ENCODE measurements at places on chromosomes 6 and 20.

GRCh38 chr6:19988555-19988954, 151.4 kb downstream of the ID4 start:
- no peak for DNase-seq

DNA sequence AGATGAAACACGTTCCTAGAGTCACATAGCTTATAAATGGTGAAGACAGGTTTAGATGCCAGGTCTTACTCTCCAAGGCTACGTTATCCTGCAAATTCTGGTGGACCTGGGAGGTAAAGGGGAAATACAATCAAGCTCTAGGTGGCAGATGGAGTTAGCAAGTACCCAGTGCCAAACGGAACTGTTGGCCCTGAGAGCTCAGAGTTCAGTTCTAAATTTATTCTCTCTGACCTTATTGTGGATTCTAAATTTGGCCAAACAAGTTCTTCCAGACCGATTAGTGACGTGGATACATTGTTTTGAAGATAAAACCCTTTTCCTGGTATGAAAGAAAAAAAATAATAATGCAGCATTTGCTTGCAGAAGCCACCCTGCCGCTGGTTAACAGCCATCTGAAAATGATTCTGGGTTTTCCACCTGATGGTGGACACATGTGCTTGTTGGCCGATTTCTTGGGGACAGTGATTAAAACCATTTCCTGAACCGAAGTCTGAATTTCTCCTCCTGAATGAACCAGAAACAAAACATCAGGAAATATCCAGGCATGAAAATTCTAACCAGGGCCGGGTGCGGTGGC, 32.5 kb downstream of the RIPOR3 start:
- DNase-seq = no peak

DNA sequence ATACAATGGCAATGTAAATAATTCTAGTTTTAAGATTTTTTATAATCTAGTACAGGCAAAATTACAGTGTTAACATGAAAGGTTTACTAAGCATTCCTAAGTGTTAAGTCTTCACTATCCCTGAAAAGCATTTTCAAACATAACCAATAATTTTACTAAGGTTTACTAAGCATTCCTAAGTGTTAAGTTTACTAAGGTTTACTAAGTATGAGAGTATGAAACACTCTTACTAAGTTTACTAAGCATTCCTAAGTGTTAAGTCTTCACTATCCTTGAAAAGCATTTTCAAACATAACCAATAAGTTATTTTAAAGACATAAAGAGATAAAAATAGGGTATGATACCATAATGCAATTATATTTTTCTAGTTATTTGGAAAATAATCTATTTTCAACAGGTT, 82.6 kb downstream of the PRSS35 start:
- DNase-seq = no peak

DNA sequence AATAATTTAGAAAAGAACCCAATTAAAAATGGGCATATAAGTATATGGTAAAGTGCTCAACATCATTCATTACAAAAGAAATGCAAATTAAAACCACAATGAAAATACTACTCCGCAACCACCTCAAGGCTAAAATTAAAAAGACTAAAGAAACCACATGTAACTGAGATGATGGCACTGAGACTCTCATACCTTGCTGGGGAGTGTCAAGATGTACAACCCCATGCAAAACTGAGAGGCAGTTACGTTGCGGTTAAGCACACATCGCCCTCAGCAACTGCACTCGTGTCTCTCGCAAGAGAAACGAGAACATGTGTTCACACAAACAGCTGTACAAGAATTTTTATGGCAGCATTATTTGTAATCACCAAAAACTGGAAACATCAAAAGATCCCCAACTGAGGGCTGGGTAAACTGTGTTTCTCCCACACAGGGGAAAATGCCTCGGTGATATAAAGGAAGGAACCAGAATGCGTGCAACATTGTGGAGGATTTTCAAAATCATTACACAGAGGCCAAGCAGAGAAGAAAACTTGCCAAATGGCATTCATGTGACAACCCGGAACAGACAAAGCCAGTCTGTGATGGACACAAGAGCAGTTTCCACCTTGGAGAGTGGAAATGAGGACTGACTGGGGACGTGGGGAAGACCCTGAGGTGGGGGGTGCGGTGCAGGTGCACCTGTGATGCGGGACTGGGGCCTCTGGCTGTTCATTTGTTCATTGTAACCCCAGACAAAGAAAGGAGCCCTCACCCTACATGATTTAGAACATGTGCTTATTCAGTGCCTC, 144.9 kb downstream of the WDR27 start:
- DNase-seq = no peak

DNA sequence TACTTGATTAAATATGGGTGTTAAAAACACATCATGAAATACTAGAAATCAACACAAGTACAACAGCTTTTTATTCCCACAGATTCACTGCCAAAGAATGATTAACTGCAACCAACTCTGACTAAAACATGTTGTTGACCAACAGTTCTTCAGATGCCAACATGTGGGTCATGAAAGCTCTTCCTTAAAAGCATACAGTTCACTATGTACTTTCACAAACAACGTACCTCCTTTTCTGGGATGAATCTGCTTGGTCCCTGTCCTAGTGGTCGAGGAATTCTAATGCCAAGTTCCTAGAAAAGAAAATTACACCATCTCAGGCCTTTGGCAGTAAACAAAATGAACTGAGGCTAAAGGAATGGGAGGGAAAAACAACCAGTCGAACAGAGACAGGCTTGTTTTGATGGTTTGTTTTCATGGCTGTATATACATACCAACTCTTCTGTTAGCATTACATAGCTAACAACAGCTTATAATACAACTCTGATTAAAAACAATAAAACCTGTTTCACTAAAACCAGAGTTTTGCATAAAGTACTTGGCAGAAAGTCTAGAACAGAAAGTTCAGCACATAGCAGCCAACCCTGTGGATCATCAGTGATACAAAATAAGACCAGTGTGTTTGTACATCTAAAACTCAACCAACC, 92.5 kb downstream of the SESN1 start:
- DNase-seq = no peak

DNA sequence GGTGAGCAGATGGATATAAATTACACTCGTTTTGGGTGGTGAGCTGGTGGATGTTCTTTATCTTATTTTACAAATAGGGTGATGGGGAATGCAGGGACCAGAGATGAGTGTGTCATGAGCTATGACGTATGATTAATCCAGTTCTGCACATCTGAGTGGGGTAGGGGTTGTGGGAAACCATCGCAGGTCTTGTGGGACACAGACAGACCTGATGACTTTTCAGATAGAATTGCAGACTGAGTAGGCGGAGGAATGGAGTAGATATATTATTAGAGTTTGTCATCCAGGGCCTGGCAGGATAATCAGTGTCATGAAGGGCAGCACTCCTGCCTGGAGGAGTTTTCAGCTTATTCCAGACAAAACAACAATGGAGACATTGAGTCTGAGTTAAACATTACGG, 12.9 kb upstream of the DSP start:
- no peak for DNase-seq

GRCh38 chr6:25649611-25650010, 2.4 kb upstream of the SCGN start:
- DNase-seq = no peak

DNA sequence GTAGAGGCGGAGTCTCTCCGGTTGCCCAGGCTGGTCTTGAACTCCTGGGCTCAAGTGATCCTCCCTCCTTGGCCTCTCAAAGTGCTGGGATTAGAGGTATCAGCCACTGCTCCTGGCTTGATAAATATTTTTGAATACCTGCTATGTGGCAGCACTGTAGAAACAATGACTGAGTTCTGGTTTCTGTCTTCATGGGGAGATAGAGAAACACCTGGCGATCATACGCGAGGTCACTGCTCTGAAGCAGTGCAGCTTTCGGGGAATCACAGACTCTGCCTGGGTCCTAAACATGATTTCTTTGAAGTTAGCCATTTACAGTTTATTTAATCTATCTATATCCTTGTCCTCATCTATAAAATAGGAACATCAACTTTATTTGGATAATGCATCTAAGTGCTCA, 31.2 kb downstream of the DOK5 start:
- no peak for DNase-seq

- no peak for DNase-seq
Observed at GRCh38 chr6:81769824-81770223, 17.3 kb upstream of the TENT5A start.

GRCh38 chr6:150641398-150642139, 41.9 kb downstream of the PLEKHG1 start:
- DNase-seq = no peak

DNA sequence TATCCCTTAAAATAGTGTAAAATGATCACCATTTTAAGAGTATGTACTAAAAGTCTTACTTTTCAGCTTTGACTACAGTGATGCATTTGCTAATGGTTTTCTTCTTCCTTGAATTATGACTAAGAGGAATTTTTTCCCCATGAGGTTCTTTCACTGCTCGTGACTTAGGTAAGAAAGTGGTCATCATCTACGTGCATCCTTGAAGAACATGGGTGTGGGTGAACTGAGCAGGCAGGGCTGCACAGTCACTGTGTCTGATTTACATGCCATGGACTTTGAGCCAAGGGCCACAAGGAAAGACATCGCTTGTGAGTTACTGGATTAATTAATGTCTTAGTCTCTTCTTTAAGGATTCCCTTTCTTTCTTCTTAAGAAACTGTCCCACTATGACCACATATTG, 33.3 kb downstream of the NQO2 start:
- no peak for DNase-seq

DNA sequence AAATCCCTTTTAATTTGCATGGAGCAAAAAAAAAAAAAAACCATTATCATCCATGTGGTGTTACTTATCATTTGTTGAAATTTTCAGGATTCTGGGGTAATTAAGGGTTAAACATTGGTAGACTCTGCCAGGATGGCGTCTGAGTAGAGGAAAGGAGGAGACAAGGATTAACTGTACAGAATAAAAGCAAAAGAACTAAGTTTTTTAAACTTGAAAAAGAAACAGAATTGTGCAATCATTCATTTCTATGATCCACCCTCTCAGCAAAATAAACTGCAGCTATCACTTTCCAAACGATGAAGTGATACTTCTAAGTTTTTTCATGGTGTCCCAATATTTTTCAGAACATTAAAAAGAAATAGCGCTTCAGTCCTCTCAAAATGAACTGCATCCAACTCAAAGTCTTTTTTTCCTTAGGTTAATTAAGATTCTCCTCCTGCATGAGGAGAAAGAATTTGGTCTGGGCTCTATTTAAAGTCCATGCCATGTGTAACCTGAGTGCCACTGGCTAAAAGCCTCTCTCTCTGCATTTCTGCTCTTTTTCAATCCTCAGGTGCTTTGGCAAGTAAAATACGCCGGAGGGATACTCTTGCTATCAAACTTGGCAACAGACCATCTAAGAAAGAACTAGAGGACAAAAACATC, 69.5 kb upstream of the LTV1 start:
- no peak for DNase-seq

- DNase-seq = peak; percentile 71
Observed at GRCh38 chr6:137823826-137824555, 43.1 kb upstream of the TNFAIP3 start.

- DNase-seq = no peak
Observed at GRCh38 chr6:36694616-36695015, 3.0 kb upstream of the RAB44 start.

DNA sequence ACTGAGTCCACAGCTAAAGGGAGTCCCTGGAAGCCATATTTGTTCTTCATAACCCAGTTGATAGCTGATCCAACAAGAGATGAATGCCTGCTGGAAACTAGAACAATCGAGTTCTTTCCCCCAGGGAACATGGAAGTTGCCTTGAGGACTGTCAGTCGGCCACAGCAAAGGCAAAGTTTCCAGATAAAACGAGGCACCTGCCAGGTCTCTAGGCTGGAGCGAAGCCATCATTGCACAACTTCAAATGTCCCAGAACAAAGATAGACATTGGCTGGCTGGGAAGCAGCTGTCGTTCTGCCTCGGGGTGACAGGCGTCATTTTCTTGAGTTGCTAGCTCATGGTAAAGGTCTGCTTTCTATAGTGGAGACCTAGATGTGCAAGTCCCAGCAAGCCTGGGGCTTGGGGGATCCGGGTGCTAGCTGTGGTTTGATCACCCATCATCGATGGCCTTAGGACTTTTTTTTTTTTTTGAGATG, 184.4 kb upstream of the ZNF217 start:
- DNase-seq = no peak

GRCh38 chr6:39206250-39206721, 23.0 kb downstream of the KCNK5 start:
- DNase-seq = no peak

- DNase-seq = peak; percentile 24
Observed at GRCh38 chr6:125918681-125919566, 37.6 kb upstream of the HINT3 start.

DNA sequence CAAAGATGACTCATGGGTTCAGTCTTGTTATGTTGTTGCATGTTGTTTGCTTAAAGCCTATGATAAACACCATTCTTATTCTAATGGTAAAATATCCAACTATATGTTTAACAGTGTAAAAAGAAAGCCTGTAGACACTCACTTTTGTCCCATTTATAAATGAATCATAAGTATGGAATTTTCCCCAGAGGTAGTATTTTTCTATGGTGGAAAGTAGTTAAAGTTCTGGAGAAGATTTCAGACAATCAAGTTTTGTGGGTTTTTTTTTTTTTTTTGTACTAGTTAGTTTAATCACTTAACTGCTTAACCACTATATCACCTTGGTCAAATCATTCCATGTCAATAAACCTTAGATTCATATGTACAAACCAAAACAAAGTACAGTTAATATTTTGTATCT, 35.8 kb downstream of the PTCHD4 start:
- no peak for DNase-seq

DNA sequence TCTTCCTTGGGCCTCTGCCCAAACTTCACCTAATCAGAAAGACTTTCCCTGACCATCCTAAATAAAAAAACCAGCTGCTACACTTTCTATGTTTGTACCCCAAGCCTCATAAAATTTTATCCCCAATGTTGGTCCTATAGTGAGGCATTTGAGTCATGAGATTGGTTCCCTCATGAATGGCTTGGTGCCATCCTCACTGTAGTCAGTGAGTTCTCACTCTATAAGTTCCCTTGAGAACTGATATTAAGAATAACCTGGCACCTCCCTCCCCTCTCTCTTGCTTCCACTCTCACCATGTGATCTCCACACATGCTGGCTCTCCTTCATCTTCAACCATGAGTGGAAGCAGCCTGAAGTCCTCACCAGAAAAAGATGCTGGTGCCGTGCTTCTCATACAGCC, 316.9 kb upstream of the PRDM1 start:
- no peak for DNase-seq

DNA sequence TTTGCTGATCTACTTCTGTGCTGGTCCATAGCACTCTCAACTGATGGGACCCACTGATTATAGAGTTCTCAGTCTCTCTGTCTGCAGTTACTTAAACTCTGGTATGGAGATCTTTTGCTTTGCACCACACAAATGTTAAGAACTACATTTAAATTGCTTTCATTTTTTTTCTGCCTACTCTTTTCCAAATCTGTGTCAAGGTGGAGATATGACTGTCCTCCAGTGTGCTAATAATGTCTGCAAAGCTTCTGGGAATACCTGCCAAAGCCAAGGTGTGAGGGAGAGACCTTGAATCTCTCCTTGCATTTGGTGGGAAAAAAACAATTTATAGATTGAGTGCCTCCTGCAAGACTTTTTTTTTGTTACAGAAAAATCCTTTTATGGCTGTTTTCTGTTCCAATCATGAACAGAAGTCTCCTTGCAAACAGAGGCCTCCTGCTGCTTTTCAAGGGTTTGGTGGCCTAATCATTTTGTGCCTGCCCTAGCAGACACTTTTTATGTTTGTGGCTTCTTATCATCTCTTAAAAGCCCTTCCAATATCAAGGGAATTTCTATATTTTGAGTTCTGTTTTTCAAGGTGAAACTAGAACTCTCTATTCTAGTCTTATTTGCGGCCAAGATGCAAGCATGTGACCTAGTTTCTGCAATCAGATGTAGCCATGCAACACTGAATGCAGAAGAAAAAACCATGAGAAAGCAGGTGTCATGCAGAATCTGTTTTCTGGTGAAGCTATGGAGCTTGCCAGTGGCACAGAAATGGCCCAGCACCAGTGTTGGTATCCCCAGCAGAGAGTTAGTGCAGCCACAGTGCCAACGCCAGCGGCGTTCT, 23.2 kb upstream of the AKIRIN2 start:
- no peak for DNase-seq

All from activated CD4-positive, alpha-beta T cell treated with anti-CD3 and anti-CD28 coated beads, Interleukin-2, amount 50 U/mL, for 4 hours (primary cell).